CD4-positive, alpha-beta T cell treated with Interleukin-17A for 1 hour (primary cell): ENCODE measurements at places on chromosomes 2 and 18.
A peak's percentile ranks its signal among the peaks of the same experiment; 100 is the strongest.

DNA sequence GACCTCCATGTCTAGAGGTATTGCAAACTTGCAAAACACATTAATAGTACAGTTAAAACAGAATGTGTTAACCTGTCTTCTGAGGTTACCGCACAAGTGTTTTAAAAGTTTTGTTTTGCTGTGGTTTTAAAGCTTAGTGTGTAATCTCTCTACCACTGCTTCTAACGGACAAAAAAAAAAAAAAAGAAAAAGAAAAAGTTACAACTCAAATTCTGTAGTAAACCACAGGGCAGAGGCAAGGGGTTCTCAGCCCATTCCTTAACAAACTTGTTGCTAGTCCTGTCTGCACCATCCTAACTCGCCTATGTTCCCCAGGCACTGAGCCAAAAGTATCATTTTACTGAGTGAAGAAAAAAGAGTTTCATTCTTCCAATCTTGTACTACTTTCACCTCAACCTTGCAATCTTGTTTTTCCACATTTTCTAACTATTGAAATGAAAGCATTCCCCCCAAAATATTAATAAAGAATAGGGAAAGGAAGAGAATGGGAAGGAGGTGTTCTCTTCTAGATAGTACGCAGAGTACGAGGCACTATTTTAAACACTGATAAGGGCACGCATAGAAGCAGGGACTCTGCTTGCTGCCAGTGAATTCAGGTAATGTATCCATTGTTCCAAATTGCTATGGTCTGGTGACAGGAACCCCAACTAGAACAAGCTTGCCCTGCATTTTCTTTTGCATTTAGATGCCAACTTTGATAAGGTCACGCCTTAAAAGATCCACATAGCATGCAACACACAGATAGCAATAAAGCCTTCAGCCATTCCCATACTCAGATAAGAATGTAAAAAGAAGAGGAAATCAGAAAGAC lies 47.1 kb downstream of the IKZF2 start:
- peak; percentile 37 for DNase-seq

- no peak for DNase-seq
Measured at GRCh38 chr2:73301636-73302035, 8.3 kb upstream of the EGR4 start.

GRCh38 chr2:74865770-74866674 lies 32.1 kb downstream of the HK2 start:
- no peak for DNase-seq

GRCh38 chr2:100208141-100208770 lies 65.9 kb upstream of the AFF3 start:
- no peak for DNase-seq

- DNase-seq = no peak
Measured at GRCh38 chr18:3305933-3306332, 44.0 kb downstream of the MYL12B start.

- DNase-seq = peak; percentile 55
Measured at GRCh38 chr2:197113275-197113711, 186.8 kb upstream of the PGAP1 start.

DNA sequence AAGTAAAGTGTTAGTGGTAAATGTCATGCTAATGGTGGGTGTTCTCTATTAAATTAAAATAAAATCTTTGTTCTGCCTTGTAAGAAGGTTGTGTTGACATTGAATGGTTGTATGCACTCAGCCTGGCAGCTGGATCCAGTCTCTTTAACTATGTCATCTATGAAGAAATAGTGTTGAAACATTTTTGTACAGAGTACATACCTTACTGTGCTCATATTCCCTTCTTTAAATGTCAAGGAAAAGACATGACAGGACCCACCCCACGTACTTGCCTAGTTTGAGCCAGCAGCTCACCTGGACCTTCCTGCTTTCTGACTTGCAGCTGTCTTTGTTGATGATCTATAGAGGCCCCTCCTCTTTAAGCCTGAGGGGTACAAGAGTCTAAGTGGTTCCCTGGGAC lies 85.6 kb upstream of the ST3GAL5 start:
- no peak for DNase-seq

DNA sequence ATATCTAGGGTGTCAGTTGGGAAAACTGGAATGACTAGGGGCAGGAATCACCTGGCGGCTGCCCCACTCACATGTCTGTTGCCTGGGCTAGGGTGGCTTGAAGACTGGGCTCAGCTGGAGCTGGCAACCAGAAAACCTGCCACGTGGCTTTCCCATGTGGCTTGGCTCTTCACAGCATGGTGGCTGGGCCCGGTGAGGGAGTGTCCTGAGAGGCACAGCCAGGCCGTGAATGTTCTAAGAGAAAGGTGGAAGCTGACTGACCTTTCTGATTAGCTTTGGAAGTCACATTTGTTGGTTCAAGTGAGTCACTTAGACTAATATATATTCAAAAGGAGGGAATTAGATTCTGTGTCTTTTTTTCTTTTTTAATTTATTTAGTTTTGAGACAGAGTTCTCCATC lies 22.7 kb downstream of the SP5 start:
- DNase-seq = no peak

DNA sequence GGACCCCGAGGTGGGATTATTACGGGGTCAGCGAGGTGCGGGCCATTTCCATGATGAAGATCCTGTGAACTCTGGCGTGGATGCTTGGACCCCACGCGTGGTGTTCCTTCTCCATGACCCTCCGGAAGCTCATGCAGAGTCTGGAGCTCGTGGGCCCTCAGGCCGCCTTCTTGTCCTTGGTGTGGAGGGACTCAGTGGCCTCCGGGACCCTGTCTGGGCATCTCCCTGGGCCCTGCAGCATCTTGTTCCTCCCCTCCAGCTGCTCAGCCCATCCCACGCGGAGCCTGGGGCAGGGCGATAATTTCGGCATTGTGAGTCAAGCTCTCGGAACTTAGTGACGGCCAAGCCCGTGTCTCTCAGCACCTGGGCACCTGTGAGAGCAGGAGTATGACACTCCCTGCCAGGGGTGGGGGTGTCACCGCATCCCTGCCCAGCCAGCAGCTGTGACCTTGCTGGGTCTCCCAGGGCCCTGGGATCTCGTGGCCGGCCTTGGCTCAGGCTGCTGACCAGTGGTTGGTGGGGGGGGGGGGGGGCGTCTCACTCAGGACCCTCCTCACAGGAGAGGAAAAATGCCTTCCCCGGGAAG lies 24.6 kb downstream of the RTP5 start:
- no peak for DNase-seq

GRCh38 chr2:46091961-46092667 lies 205.1 kb upstream of the EPAS1 start:
- DNase-seq = no peak

- peak; percentile 22 for DNase-seq
Measured at GRCh38 chr2:24920809-24921441, 888 bp upstream of the ADCY3 start.

DNA sequence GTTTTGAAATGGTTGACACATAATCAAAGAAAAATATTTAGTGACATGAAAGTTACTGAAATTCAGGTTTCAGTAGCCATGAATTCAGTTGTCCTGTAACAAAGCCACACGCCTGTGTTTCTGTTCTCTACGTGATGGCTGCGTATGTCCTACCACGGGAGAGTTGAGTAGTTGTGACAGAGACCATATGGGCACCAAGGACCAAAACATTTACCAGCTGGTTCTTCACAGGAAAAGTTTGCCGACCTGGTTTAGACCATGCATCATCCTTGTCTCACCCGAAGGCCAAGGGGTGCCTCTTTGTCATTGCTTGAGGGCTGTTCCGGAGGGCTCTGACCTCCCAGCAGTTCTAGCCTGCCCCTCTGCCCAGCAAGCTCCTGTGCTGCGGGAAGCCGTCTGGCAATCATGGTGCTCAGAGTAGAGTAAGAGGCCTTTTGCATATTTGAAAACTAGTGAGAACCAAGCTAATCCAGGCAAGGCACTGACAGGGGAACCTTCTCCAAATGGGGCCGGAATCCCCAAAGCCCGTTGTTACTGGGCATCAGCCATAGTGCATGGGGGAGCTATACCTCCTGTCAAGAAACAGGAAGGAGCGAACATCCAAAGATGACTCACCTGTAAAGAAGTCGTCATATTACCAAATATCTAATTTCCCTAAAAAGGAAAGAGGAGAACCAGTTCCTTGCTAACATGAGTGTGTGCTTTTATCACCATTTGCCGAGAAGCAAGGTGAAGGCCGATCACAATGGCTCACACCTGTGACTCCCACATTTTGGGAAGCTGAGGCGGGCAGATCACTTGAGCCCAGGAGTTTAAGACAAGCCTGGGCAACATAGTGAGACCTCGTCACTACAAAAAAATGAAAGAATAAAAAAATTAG lies 92.6 kb upstream of the RAB12 start:
- DNase-seq = no peak

GRCh38 chr2:233059797-233060500 lies at the start of gene INPP5D:
Gene INPP5D (plus strand): TSS chr2:233060342. CDS start chr2:233060479, 137 bp downstream.
- peak; percentile 86 for DNase-seq

GRCh38 chr2:218856167-218856895 lies 3.3 kb upstream of the WNT6 start:
- DNase-seq = no peak
